ENCODE measurements at places on chromosomes 6 and 20.
A peak's percentile ranks its signal among the peaks of the same experiment; 100 is the strongest.

GRCh38 chr6:137167702-137168377 lies 5.6 kb downstream of the IL22RA2 start:
- no peak for DNase-seq

DNA sequence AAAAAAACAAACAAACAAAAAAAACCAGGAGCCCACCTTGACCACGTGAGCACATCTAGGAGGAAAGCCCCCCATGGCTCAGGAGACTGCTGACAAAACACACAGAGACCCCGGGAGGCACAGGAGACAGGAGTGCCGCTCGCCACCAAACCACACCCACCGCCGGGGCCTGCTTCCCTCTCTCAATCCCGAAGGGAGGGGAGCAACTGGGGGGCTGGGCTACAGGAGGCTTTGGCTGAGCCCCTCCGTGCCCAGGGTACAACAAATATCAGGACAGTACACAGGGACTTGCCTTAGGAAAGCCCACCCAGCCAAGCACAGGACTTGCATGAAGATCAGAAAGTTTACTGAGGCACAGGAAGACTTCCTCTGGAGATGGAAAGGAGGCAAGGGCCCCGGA lies 102.5 kb downstream of the TAF4 start:
- no peak for DNase-seq

DNA sequence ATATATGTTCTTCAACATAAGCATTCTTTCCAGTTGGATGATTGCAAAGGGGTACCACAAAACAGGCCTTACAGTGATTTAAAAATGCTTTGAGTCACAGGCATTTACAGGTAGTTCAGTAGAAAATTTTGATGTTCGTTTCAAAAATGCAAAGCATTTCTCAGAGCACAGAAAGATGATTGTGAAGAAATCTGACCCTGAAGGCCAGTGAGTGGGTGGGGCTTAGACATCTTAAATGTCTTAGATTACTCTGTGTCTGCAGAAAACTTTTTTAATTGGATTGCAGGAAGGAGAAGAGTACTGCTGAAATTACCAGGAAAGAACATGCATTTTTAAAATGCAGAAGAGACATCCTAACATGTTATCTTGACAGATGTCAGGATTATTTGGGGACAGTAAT lies 268.3 kb downstream of the CDKAL1 start:
- DNase-seq = no peak

- DNase-seq = no peak
These were observed 9.4 kb upstream of the TRIB3 start for GRCh38 chr20:370977-371754.

DNA sequence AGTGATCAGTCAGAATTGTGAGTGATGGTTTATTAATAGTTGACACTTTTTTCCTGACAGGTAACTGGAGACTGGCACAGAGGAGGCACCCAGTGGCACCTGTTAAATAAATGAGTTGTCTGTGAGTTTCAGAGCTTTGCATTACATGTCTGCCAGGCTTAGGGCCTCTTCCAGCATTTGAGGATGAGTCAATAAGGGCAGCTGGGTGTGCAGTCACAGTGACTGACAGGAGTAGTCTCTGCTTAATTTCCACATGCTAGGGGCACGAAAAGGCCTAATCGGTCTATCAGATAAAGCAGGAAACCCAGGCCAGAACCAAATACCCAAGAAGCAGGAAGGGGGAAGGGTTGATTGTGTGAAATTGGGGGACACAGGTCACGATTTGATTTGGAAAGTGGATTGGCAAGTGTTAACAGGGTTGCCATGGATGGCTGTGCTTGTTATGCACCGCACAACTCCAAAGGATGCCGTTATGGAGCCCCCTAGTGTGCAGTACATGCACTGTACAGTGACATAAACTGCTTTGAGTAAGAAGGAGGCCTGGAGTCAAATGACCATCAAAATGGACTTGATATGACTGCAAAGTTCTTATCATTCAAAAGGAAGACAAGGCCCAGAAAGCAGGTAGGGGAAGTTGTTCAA lies 111.9 kb upstream of the GGTLC1 start:
- DNase-seq = peak; percentile 25

- DNase-seq = no peak
These were observed 152.7 kb downstream of the MCHR2 start for GRCh38 chr6:99841297-99841696.

DNA sequence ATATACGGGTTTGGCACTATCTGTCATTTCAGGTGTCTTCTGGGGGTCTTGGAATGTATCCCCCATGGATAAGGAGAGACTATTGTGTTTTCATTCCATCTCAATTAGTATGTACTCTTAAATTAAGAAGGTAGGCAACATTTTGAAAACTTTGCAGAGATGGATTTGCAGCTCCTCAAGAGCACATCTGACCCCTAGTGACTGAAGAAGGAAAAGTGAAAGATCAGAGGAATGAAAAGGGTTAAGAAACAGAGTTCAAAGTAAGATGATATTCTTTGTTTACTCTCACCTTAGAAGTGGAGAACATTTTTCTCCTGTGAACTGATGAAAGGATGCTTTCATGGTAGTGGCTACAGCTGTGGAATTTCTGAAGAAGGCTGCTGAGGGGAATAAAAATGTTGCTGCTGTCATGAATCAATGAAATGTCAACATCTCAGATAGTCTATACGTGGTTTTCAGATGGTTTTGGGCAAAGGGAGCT lies 41.5 kb downstream of the SH3BGRL2 start:
- DNase-seq = no peak

DNA sequence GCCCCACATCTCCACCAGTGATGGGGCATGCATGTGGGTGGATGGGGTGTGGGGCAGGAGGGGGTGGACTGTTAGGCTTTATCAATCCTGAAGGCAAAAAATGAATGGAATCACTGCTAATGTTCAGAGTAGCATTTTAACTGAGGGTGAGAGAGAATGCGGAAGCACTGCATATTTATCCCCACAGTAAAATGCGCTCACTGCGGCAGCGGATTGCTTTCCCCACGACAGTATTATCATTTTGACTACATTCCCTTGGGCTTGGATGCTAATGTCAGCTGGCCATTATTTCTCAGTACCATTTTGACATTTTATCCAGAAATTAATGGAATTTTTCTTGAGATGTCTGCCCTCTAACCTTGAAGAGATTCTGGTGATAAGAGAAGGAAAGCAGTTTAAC lies 13.4 kb downstream of the ALDH8A1 start:
- no peak for DNase-seq

DNA sequence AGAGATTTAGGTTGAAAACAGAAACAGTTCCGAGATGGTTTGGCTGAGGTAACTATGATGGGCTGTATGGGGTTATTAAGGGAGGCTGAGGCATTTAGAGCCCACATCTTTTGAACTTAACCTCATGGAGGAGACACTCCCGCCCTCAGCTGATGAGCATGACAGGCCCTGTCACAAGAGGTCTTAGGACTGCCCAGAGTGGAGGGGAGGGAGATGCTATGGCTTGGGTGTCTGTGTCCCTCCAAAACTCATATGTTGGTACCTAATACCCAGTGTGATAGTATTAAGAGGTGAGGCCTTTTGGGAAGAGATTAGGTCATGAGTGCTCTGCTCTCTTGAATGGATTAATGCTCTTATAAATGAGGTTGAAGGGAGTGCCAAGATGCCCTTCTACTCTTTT lies 126.6 kb downstream of the CDC5L start:
- no peak for DNase-seq

DNA sequence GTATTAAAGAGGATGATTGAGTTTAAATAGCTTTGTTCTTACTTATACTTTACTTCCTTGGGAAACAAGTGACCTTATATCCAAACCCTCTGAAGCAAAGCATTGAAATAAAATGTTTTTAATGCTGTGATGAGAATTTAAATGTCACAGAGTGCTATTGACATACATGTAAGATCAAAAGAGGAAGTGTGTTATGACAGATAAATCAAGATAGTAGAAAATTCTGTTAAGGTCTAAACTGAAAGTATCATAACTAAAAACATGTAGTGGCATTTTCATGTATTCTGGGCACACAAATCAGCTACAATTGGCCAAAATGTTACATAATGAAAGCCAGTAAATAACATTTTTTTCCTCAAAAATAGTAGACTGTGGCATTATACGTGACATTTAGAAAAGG lies 318.0 kb downstream of the GRIK2 start:
- DNase-seq = no peak

- no peak for DNase-seq
These were observed 14.7 kb downstream of the UST start for GRCh38 chr6:148761527-148762011.

GRCh38 chr20:22619272-22619671 lies 34.9 kb upstream of the FOXA2 start:
- DNase-seq = no peak

GRCh38 chr20:10434467-10434831 lies 427 bp upstream of the MKKS start:
- peak; percentile 93 for DNase-seq

GRCh38 chr6:143691155-143691554 lies 13.4 kb downstream of the PHACTR2 start:
- no peak for DNase-seq

DNA sequence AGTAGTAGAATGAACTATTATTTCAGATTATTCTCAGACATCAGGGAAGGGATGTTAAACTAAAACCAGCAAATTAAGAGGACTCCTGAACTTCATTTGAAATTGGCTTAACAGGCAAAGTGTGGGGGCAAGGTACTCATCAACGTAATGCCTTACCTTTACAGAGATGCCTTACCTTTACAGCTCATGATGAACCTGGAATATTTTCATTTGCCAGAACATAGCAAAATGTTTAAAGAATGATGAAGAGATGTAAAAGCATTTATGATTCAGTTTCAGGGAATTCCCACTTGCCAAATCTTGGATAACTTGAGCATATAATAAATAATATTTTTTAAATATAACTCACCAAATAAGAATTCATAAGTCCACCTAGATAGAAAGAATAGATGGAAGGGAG lies 207.5 kb downstream of the TINAG start:
- no peak for DNase-seq

- DNase-seq = no peak
These were observed 75.7 kb upstream of the CENPW start for GRCh38 chr6:126264265-126264664.

GRCh38 chr6:136012943-136013342 lies 161.4 kb downstream of the PDE7B start:
- no peak for DNase-seq

DNA sequence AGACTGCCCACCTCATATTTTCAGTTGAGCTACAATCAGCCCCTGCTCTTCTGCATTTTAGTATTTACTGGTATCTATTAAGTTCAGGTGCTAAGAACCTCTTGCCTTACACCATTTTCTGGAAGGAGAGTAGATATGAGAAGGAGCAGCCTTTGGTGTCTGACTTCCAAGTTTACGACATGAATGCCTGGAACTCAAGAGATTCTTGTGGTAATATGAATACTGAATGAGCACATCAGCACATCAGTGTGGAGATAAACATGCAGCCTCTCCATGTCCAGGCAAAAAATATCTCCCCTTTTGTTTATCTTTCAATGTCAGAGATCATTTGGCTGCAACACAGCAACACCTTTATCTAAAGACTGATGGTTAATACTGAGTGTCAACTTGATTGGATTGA lies 65.8 kb upstream of the THEMIS start:
- DNase-seq = no peak

- DNase-seq = no peak
These were observed 18.1 kb upstream of the CEBPB start for GRCh38 chr20:50172347-50173013.

DNA sequence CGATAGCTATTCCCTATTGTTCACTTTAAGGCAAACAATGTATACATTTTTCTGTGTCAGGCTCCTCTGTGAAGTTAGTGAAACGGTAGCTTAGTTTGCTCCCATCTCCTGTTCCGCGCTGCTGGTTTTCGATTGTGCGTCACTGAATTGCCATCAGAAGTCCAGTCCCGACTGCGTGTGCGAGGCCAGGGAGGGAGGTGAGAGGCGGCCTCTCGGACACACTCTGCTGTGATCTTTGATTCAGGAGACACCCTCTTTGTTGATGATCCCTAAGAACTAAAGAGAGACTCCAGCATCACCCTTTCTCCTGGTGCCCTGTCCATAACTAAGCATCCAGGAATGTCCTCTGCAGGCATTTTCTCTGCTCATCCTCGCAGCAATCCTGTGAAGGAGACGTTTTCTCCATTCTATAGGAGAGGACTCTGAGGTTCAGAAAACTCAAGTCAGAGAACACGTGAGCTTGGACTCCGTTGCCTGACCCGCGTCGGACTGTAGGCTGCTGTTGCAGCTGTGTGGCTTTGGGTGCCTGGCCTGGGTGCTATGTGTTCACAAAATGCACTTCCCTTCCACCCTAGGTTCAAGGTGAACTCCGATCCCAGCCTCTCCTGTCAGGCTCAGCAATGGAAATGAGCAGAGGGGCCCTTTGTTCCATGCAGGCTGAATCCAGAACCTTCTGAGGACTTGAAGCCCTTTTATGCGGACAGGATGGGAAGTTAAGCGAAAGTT lies 24.1 kb upstream of the UNC93A start:
- no peak for DNase-seq

DNA sequence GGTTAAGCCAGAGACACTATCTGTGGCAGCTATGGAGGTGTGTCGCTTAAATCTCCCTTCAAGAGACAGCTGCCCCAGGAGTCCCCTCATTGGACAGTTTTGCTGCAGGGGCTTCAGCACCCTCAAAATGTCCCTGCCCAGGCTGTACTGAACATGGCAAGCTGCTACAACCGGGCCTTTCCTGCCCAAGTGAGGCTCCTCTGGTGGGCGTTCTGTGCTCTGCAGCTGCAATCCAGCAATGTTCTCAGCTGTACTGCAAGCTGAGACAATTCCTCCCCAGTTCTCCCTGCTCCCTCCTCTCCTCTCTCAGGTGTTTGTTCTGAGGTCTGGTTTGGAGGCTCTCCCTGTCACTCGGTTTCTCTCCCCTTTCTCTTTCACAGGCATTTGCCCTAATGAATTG lies 190.8 kb upstream of the LAMP5 start:
- no peak for DNase-seq

GRCh38 chr6:10847684-10848083 lies 9.3 kb upstream of the MAK start:
- no peak for DNase-seq

- no peak for DNase-seq
These were observed 17.5 kb upstream of the ZSCAN9 start for GRCh38 chr6:28207510-28208110.

- DNase-seq = no peak
These were observed 145.4 kb upstream of the FOXA2 start for GRCh38 chr20:22729616-22730236.

DNA sequence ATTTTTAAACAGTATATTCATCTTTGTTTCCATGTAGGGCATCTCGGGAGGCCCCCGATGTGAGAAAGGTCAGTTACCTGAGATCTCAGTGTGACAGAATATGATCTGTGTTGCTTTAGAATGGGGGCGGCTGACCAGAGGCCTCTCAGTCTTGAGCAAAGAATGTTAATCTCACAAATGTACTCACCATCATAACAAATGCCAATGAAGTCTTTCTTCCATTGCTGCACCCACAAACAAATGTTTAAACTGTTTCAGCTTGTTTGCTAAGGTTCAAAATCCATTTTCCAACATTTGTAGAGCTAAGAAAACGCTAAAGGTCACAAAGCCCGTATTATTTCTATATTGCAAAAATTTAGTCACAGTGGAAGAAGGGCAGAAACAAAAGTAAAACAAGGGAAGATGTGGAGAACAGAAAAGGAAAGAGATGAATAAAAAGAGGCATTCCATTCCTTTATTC lies 31.8 kb downstream of the ELOVL2 start:
- DNase-seq = no peak

GRCh38 chr6:89775150-89775549 lies 44.4 kb downstream of the MDN1 start:
- DNase-seq = no peak

Measured in NCI-H1694 treated with DMSO at 0.1 percent for 48 hours (cell line).